ENCODE measurements at places on chromosomes 5 and 9.

DNA sequence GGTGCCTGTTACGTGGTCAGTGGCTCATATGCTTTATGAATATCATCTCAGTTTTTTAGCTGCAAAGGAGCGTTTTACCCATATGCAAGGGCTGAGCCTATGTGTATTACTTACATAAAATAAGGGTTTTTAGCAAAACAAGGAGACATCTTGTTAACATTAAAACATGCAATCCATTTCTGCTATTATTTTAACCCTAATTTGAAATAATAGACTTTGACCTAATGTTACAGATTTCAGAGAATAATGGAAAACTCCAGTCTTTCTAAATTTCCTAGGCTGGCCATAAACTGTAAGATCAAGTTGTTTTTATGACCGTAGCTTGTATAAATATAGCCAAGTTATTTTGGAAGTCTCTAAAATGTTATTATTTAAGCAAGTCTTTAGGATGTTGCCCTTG is 121.1 kb upstream of the SEMA6A start:
- DNase-seq, result no peak

- no peak for DNase-seq
Measured at GRCh38 chr5:89729623-89730301, 679.8 kb downstream of the CETN3 start.

DNA sequence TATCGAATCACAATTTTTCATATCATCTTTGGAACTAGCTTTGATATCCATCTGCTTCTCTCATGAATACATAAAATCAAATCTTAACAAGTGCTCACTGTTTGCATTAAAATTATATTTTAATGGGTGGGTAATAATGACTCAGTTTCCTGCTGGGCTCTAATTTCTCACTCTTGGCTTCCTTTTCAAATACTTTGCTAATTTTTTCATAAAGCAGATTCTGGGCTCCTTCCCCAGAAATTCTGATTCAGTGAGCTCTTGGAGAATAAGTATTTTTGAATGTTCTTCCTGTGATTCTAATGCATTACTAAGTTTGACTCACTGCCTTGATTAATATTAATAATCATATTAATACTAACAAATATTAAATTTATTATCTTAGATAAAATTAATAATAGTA is 48.9 kb downstream of the YIPF5 start:
- DNase-seq, result no peak

- no peak for DNase-seq
Measured at GRCh38 chr9:31355965-31356364, 1028.5 kb upstream of the ACO1 start.

DNA sequence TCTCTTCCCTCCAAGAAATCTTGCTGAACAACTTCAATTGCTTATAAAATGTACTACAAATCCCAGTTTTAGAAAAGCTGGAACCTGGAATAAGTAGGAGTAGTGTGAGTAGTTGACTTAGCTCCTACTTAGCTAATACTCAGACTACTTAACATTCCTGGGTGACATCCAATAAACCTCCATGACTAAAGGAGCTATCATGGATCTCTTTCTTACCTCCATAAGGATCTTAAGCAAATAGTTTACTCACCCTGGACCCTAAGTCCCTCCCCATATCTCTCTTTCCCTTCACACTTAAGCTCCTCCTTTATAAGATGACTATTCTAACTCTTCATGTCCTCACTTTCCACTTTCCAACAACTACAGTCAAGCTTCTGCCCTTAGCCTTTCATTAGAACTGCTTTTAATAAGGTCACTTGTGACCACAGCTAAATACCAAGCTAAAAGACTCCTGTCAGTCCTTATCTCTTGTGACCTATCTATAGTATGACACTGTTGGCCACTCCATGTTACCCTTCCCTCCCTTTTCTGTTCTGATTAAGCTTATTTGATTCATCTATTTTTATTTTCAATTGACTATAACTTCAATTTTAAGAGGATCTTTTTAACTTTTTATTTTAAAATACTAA is 194.9 kb downstream of the RFX3 start:
- no peak for DNase-seq

GRCh38 chr9:36189976-36190375 is 745 bp upstream of the CLTA start:
- no peak for DNase-seq

DNA sequence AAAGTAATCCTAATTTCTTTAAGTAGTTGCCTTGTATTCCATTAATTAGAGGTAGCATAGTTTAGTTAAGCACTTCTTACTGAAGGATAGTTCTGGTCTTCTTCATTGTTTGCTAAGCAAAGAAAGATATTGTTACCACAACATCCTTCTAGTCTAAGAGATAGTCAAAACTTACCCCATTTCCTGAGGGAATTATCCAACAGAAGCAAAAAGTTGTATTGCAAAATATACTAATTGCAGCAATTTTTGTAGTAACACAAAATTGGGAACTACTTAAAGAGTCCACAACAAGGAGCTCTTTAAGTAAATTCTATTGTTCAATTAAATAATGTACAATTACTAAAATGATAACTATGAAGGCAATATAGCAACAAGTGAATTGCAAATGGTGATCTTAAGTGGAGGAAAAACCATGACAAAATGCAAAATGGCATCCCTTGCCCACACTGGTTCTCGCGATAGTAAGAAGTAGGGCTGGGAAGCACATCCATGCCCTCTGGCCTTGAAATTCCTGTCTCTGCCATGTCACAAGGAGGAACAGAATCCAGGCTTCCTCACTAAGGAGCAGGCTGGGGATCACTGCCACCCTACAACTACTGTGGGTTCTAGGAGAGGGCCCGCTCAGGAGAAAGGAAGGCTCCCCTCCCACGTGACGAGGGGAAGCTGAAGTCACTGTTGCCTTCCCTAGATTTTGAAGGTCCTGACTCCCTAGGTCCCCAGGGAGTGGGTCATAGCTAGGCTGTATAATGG is 23.3 kb upstream of the MEGF9 start:
- DNase-seq, result no peak

GRCh38 chr9:8600914-8601680 is 801.5 kb upstream of the DMAC1 start:
- DNase-seq, result no peak

GRCh38 chr5:57434227-57434640 is 48.4 kb downstream of the ACTBL2 start:
- DNase-seq, result no peak

- DNase-seq, result no peak
Measured at GRCh38 chr5:157669701-157670097, 1.6 kb upstream of the C5orf52 start.

GRCh38 chr9:77829420-77829819 is 181.3 kb upstream of the GNA14 start:
- no peak for DNase-seq
